Stimulated activated CD4-positive, alpha-beta T cell treated with anti-CD3 and anti-CD28 coated beads, Interleukin-4, amount 100 ng/mL, for 24 hours (primary cell): ENCODE measurements at places on chromosomes 11 and 22.
A peak's percentile ranks its signal among the peaks of the same experiment; 100 is the strongest.

DNA sequence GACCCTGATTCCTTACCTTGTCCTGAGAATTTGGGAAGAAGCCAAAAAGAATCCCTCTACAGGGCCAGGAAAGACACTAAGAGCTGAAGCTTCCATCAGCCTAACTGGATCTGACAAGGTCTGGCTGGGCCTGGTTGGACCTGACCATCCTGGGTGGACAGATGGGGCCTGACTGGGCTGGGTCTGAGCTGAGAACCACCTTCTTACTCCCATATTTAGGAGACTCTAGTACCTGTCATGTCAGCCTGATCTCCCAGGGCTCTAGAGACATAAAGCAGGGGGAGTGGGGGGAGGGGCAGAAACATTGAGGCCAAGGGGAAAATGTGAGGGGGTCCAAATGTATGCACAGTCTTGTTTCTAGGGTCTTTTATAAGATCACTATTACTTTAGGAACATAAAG lies 129.9 kb downstream of the BUD13 start:
- no peak for DNase-seq

DNA sequence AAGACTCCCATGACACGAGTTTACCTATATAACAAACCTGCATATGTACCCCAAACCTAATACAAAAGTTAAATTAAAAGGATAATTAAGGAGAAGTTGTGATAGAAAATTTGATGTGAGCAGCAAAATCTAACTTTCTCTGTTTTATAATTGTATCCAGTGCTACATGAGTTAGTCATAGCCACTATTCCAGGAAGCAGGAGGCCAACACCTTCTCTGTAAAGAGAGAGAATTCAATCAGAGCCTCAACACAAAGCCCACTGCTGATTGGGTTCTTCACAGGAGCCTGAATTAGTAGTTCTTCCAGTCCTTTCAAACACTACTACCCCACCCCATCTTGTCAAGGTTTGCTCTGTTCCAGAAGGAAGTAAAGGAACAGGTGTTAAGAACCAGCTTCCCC lies 84.2 kb downstream of the BLID start:
- DNase-seq: no peak

DNA sequence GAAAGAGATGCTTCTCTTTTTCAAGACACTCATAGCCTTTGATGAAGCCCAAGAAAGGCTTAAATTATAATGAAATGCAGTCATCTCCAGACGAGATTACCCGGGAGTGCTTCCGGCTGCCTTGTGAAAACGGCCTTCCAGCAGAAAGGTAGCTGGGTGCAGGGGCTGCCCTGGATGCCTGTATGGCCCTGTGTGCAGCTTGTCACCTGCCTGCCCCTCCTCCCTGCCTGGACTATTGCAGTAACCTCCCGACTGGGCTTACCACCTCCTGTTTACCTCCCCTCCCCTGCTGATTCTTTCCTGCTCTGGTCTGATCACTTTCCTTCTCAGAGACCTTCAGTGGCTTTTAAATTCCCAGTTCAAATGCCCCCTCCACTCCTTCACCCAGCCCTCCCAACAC lies 126.4 kb upstream of the SYT13 start:
- DNase-seq: no peak

- no peak for DNase-seq
Measured at GRCh38 chr22:46027211-46028105, 50.5 kb upstream of the WNT7B start.

GRCh38 chr11:17371614-17372013 lies 16.8 kb downstream of the KCNJ11 start:
- DNase-seq: no peak

DNA sequence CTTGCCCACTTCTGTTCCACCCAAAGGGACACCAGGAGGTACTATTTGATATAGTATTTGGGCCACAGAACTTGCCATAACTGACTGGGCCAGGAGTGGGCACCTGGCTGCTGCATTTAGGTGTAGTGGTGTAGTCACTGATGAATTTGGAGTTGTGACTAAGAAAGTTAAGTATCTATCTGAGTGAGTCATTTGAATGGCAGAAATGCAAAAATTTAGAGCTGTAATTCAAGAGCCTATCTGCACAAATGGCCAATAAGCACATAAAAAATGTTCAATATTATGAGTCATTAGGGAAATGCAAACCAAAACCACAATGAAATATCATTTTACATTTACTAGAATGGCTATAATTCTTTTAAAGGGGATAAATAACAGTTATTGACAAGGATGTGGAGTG lies 14.7 kb downstream of the GLYATL2 start:
- DNase-seq: no peak

DNA sequence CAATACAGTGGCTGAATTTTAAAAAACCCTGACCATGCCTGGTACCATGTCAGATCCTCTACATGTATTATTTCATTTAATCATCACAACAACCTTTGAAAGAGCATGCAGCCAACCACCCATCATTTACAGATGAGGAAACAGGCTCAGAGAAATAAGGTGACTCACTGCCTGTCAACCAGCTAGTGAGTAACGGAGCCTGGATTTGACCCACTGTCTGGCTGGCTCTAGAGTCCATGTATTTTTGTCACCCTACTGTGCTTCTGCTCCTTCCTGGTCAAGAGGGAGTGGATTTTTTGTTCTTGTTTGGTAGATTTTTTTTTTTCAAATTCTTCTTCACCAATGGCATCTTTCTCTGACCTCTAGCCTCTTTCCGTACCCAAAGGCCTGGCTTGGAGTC lies 77.4 kb downstream of the CWC15 start:
- no peak for DNase-seq

DNA sequence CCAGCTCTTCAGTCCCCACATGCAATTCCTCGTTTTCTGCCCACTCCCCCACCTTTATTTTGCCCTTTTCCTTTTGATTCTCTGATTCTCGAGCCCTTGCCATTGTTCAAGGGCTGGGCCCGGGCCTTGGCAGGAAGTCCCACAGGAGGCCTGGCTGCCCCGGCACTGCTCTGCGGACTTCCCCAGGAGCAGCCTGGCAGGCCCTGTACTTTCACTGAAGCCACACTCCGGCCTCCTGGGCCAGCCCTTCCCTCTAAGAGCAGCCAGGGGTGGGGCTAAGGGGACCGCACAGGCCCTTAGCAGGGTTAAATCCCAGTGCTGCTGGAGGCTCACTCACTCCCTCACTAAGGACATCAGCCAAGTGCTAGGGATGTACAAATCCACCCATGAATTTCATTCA lies 4.1 kb downstream of the LRRC32 start:
- DNase-seq: no peak

- DNase-seq: no peak
Measured at GRCh38 chr11:112343368-112344039, 82.8 kb upstream of the PLET1 start.

- no peak for DNase-seq
Measured at GRCh38 chr11:83641511-83641910, 355.3 kb upstream of the CCDC90B start.

GRCh38 chr11:47241841-47242301 lies 6.7 kb downstream of the ACP2 start:
- no peak for DNase-seq

DNA sequence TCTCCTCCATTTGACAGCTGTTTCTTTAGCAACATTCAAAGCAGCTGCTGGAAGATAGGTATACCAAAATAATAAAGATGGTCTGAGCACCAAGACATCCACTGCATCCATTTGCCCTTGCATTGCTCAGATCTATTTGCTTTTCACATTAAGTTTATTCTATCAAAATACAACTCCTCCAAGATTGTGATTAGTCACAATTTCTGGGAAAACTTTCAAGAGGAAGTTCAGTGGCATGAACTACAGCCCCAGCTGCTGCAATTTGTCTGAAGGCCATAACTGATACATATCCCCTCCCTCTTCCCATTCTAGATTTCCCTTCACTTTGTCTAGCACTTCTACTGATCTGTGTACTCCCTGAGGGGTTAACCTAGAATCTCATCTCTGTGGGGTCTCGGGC lies 117.5 kb upstream of the CEP126 start:
- DNase-seq: no peak

GRCh38 chr11:67010296-67010905 lies 12.5 kb upstream of the SYT12 start:
- DNase-seq: no peak

- no peak for DNase-seq
Measured at GRCh38 chr11:121892131-121892681, 223.8 kb downstream of the BLID start.

GRCh38 chr11:130947889-130948288 lies 31.6 kb upstream of the SNX19 start:
- no peak for DNase-seq

- no peak for DNase-seq
Measured at GRCh38 chr11:121757480-121758125, 304.8 kb upstream of the SORL1-AS1 start.

DNA sequence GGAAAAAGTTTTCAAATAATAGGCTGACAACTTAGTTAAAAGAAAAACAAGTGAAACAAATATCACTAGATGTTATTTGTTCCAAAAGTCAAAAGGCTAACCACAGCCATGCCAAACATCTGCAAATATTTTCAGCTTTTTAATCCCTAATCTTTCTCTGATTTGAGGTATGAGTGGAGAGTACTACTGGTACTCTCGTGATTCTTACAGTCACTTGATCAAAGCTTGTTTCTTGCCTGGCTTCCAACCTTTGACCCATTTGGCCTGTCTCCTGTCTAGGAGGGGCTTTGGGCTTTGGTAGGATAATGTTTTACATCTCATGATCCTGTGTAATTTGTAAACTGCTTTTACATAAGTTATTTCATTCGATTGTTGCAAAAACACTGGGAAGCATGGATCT lies 301.8 kb upstream of the SORL1-AS1 start:
- DNase-seq: no peak

GRCh38 chr11:118929501-118930093 lies 3.9 kb upstream of the BCL9L start:
- DNase-seq: peak; percentile 80

- peak; percentile 6 for DNase-seq
Measured at GRCh38 chr11:77411137-77411707, 62.7 kb downstream of the PAK1 start.

DNA sequence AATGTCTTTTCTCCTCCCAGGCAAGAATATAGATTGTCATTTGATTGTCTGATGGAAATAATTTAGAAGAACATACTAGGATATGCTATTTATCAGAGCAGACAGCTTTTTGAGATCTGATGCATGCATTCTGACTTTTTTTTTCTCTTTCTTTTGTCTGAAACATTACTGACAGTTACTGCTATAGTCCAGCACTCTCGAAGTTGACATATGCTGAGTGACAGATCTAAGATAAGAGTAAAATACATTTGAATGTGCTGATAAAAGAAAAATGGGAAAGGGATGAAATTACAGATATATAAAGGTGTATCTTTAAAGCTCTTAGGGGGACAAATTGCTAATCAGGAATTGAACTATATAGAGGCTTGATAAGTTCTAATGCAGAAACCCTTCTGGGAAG lies 753.8 kb upstream of the TENM4 start:
- DNase-seq: no peak

DNA sequence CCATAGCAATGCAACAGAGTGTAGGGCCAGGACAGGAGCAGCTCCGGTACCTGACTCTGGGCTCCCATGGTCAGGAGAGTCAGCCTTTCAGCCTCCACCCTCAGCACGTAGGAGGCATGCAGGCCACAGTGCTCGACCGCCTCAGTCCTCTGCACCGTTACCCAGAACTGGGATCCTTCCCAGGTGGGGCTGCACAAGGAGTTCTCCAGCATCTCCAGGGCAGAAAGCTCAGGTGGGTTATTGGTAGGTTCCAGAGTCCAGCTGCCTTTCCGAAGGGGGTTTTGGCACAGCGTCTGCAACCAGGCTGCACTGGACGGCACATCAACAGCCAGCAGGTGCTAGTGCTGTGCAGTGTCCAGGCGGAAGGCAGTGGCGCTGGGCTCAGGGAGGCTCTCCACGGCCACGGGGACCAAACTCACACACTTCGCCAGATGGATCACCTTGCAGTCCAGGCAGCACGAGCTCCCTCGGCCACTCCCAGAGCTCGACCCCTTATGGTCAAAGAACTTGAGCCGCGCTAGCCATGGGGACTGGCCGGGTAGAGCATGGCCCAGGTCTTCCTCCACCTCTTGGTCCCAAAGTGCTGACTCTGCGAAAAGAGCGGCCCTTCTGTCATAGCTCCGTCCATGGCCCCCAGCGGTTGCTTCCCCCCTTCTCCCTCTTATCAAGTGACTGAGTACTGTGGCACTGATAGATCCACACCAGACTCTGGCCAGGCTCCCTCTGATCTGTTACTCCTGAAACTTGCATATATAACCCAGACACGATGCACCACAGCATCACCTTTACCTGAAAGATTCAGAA lies 6.9 kb upstream of the PHOX2A start:
- DNase-seq: no peak

DNA sequence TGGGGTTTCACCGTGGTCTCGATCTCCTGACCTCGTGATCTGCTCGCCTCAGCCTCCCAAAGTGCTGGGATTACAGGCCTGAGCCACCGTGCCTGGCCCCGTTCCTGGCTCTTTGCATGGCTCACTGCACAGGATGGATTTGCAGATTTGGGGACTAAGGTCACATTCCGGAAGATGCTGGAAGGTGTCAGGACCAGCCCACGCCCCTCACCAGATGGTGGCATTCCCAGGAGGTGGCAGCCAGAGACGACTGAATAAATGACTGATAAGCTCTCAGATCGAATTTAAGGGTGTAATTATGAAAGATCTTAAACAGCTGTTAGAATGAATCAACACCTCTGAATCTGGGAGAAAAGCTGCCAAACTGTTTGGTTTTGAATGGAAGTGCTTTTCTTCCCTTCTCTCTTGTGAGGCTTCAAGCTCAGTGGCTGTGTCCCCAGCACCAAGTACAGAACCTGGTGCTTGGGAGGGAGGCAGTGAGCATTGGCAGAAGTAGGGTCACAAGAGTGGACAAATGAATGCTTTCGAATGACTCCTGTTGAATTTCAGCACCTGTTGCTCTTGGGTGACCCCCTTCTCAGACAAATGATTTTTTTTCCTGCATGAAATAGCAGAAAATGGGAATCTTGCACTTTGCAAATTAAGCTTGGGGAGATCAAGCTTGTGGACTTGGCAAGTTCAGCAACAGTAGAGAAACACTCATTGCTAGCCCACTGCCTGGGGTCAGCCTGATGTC lies 69.6 kb downstream of the KIAA1671 start:
- no peak for DNase-seq

GRCh38 chr11:95593111-95593510 lies 196.5 kb downstream of the FAM76B start:
- no peak for DNase-seq

- no peak for DNase-seq
Measured at GRCh38 chr11:110433393-110434333, 3.9 kb downstream of the FDX1 start.

DNA sequence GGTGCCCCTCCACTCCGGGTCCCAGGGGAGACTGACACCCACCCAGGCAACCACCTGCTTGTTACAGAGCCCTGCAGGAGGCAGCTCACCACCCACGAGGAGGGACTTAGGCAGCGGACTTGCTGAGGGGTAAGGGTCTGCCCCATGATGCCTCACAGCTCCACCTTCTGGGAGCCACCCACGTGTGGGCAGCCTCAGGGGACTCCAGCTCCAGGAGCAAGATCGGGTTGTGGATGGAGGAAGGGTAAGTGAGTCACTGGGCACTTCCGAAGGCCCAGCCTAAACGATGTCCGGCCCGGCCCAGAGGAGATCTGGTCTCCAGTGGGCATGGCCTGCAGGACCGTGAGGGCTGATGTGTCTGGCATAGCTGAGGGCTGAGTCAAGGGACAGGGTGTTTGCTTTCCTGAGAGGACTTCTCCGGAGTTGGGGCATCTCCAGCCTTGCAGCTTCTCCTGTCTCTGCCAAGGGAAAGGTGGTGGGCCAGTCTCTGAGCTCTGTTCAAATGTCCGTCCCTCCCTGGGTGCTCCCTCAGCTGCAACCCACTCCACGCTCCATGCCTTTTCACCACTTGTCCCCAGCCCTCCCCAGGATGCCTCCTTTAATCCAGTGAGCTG lies 32.3 kb upstream of the P2RY2 start:
- DNase-seq: no peak

GRCh38 chr11:32464078-32464477 lies 28.7 kb upstream of the WT1 start:
- no peak for DNase-seq
